ENCODE measurements at places on chromosomes 4 and X.

DNA sequence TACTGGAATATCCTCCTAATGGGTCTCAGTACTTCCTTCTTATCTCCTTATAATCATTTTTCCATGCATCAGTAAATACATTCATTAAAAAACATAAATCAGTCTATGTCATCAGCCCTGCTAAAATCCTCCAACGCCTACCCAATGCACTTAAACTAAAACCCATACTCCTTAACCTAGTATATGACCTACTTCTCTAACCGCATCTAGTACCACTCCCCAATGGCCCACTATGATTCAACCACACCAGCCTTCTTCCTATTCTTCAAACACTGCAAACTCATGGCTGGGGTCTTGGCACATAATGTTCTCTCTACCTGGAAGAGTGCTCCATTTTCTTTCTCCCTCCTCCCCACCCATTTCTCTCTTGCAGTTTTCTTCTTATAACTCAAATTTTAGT lies 18.7 kb downstream of the TEC start:
- no peak for DNase-seq

DNA sequence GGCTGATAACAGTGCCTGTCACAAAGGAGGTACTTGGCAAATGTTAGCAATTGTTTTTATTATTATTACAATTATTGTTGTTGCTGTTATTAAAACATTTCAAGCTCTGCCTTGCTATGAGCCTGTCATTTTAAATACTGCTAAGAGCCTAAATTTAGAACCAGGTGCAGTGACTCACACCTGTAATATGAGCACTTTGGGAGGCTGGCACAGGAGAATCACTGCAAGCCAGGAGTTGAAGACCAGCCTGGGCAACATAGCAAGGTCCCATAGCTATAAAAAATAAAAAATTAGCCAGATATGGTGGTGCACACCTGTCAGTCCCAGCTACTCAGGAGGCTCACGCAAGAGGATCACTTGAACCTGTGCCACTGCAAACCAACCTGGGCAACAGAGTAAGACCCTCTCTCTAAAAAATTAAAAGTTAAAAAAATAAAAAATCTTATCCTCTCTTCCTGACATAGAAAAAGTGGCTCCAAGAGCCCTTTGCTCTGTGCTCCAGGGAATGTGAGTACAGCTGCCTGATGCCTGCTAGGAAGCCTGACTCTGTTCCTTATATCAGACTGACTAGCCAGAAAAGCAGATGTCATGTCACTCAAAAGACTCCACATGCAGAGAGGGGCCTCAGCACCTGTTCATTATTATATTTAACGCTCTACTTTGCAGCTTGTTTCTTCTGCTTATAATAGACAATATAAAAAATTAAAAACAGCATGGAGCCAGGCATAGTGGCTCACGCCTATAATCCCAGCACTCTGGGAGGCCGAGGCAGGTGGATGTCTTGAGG lies 234.0 kb downstream of the OPHN1 start:
- DNase-seq, result no peak

GRCh38 chr4:156223985-156224384 lies 270.3 kb upstream of the CTSO start:
- DNase-seq, result peak; percentile 24

DNA sequence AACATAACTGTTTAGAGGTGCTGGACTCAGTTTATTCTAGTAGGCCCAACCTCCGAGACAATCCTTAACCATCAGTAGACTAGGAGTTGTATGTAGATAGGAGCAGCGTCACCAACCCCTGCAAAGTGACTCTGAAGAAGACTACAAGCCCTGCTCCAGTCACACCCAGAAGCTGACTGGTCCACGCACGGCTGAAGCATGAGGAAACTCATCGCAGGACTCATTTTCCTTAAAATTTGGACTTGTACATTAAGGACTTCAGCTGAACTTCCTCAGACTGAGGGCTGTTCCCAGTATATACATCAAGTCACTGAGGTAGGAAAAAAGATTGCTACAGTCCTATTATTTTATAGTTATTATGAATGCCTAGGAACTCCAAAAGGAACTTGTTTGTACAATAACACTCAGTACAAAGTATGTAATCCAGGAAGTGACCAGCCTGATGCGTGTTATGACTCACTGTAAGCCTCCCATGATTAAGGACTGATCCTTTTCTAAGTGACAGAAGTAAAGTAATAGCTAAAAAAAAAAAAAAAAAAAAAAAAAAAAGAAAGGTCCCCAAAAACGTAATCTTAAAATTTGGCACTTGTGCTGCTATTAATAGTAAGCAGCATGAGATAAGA lies 41.6 kb upstream of the UGT2B7 start:
- DNase-seq, result no peak

- no peak for DNase-seq
These were observed 90.3 kb downstream of the ANTXR2 start for GRCh38 chr4:79982601-79983322.

DNA sequence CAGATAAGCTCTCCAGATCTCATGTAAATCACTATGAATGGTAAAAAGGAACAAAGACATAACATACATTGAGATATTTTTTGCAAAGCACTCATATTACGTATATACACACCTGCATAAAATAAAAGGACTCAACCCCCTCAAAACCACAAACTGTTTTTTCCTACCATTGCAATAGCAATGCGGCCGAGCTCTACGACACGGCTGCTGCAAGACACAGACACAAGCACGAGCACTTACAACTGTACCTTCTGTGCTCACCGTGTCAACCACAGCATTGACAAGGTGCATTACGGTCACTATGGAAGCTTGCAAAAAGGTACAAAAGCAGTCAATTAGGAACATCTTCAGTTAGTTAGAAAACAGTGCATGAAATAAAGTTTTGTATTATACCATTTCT lies 37.1 kb upstream of the MTNR1A start:
- no peak for DNase-seq

- no peak for DNase-seq
These were observed 100.3 kb downstream of the SORBS2 start for GRCh38 chr4:185711726-185712125.

DNA sequence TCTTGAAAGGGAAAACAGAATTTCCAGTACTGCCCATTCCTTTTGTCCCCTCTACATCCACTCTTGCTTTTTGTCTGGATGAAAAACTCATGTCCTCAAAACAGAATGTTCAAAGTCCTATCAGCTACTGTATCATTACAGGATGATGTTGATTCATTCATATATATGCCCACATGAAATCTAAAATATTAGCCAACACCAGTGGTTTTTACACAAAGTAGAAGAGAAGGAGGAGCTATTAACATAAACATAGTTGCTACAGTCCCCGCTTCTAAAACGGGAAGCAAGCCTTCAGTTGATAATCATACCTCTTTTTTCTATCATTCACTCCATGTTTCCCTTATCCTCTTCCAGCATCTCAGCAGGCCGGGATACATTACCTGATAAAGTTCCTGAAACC lies 7.7 kb upstream of the THOC2 start:
- no peak for DNase-seq

DNA sequence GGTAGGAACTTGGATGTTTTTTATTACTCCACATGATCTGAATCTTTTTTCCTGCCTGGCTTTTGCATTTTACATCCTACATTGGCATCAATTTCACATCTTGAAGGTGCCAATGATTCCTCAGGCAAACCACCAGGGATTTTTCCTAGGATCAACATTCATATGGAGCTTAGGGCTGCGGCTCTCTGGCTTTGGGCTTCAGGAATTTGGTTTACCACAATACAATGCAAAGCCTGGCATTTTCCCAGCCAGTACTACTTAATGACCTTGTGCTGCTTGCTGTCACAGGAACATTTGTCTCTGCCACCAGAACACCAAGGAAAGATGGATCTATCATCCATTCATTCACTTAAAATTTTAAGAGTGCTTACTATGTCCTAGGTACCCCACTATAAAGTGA lies 180.7 kb downstream of the PDGFC start:
- DNase-seq, result no peak

DNA sequence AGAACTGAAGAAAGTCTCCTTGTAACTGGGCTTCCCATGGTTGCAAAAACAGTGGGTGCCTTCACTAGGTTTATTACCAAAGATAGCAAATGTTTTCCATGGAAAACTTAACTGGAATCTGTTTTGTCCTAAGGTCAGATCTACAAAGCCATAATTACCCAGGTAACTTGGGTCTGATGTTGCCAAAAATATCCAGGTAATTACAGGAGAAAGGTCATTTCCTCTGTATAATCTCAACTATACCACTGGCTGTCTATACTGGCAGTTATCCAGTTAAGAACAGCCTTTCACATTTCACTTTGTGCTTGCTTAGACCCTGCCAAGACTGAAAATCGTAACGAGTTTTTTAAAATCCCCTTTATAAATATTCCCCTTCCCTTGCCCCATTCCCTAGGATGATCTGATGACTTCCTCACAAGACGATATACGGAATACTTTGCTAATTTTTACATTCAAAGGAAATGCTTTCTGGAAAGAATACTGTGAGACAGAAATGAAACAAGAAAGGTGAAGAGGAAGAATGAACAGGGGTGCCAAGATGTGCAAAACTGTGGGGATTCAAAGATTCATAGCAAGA lies 105.5 kb downstream of the MAML3 start:
- no peak for DNase-seq

DNA sequence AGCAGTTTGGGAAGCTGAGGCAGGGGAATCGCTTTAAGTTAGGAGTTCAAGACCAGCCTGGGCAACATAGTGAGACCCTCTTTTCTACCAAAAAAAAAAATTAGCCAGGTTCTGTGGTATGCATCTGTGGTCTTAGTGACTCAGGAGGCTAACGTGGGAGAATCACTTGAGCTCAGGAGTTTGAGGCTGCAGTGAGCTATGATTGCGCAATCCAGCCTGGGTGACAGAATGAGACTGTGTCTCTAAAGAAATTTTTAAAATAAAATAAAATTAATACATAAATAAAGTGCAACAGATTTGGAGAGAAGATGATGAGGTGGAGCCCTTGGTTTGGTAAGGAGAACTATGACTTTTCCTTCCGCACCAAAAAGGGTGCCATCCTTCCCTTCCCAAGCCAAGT lies 436.9 kb downstream of the NLGN4X start:
- DNase-seq, result no peak

DNA sequence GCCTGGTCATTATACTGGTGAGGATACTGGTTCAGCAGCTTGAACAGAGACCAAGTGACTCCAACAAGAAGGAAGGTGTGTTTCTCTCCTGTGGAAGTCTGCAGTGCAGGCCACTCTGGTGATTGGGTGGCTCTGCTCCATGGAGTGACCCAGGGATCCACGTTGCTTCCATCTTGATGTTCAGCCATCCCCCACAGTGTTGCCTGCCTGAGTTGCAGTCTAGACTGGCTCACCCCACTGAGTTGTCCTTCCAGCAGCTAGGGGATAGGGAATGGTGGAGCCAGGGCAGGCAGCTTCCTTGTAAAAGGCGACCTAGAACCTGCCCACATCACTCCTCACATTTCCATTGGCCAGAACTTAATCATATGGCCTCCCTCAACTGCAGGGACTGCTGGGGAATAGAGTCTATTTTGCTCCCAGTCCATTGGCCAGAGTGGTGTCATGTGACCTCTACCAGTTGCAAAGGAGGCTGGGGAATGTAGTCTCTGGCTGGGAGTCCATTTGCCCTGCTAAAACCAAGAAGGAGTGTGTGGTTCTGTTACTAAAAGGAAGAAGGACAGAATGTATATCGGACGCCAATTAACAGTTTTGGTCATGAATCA lies 8.0 kb downstream of the MAN2B2 start:
- DNase-seq, result no peak

DNA sequence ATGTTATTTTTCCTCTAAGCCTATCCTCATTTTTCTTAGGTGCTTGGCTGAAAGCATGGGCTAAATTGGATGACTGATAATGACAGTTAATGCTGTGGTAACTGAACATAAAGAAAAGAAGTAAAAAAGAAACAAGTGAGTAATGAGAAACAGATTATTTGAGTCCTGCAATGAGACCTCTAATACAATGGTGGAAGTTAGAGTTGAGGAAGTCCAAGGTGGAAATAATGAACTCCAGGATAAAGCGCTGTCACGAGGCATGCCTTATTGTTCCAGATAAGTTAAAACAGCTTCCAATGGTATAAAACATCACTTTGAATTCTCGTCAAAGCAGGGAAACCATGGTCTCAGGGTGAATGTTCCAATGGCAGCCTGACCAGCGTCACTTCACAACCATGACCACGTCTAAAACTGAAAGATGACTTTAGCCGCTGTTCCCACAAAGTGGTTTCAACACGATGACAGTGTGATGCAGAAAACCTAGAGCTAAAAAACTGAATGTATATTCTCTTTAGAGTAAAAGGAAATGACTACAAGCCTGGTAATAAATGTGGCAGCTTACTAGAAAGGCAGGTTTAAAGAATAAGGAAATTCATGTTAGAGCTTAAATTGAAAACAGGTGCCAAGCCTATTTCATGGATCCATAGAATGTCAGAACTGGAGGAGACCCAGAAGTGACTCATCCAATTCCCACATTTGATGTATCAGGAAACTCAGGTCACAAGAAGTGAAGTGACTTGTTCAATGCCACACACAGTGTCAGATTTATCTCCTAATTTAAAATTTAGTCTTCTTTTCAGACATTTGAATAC lies 202.6 kb upstream of the GYPA start:
- DNase-seq, result no peak

DNA sequence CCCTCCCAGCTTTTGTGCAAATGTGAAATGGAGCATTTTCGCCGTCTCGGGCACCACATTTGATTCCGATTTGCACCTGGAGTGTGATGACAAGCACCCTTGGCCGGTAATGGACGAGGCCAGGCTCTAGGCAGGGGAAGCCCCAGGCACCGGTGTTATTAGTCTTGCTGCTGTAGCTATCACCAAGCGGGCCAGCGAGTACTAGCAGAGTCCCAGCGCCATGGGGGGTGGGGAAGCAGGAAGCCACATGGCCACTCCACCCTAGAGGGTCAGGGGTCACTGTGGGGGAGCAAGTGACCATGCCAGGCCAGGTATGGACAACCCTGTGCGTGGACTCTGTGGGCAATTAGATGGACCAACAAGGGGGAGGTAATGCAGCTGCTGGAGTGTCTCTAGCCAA lies 88.8 kb downstream of the CPZ start:
- no peak for DNase-seq

All from SHP77 (cell line).